ENCODE measurements at places on chromosomes 2 and 18.

DNA sequence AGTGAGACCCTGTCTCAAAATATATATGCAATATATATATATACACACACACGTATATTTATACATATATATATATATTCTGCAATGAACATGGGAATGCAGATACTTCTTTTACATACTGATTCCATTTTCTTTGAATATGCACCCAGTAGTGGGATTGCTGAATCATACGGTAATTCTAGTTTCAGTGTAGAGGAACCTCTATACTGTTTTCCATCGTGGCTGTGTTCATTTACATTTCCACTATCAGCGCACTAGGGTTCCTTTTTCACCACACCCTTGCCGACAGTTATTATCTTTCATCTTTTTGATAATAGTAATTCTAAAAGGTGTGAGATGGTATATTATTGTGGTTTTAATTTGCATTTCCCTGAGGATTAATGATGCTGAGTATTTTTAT is 52.3 kb upstream of the SLC39A10 start:
- no peaks in the 10 kb centered on the region for H3K4me1 ChIP-seq
- H3K4me3 ChIP-seq, result no peak overlapping the region
- no peak for DNase-seq
- no peak overlapping the region for H3K27ac ChIP-seq

GRCh38 chr18:7338846-7339245 is 108.0 kb downstream of the LRRC30 start:
- no peak for DNase-seq

- no peaks in the 10 kb centered on the region for H3K4me1 ChIP-seq
- H3K27me3 ChIP-seq, result no peaks in the 10 kb centered on the region
- H3K4me3 ChIP-seq, result no peak overlapping the region
- no peak overlapping the region for H3K27ac ChIP-seq
These were observed 59.8 kb downstream of the USP34 start for GRCh38 chr2:61411109-61411508.

DNA sequence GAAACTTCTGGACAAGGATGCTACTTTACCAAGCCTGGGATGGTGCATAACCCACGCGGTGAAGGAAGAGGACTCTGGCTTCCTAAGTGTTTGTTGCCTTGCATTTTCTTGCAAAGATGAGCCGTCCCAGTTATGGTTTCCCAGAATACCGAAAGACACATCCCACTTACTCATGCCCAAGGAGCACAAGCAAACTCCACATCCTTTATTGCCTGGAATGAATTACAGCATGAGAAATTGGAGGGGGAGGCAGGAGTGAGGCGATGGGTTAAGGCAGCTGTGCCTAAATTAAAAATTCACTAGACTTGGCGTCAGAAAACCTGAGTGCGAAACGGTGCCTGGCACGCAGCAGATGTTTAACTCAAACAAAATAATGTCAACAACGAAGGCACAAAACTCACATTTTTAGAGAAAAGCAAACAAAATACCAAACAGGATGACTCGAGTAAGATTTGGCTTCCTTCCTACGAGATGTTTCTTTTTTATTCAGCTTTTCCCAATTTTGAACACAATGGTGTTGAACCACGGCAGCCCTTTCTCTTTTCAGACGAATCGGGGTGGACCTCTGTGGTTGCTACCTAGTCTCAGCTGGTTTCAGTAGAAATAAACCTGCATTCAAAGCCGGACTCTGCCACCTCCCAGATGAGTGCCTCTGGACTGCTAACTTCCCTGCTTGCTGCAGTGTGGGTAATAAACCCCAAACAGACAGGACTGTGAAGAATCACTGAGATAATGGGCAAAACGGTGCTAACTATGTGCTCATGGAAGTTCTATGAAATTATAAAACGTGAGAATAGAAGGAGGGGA is 100.3 kb upstream of the NCK2 start:
- no peaks in the 10 kb centered on the region for H3K36me3 ChIP-seq
- no peak overlapping the region for H3K4me3 ChIP-seq
- no peaks in the 10 kb centered on the region for H3K27me3 ChIP-seq
- no peak for DNase-seq
- H3K27ac ChIP-seq, result no peak overlapping the region
- no peaks in the 10 kb centered on the region for H3K4me1 ChIP-seq

GRCh38 chr18:77949355-77949973 is 699.8 kb downstream of the GALR1 start:
- H3K4me1 ChIP-seq, result no peaks in the 10 kb centered on the region
- H3K4me3 ChIP-seq, result no peak overlapping the region
- H3K27me3 ChIP-seq, result no peaks in the 10 kb centered on the region
- H3K27ac ChIP-seq, result no peak overlapping the region
- H3K36me3 ChIP-seq, result no peaks in the 10 kb centered on the region

DNA sequence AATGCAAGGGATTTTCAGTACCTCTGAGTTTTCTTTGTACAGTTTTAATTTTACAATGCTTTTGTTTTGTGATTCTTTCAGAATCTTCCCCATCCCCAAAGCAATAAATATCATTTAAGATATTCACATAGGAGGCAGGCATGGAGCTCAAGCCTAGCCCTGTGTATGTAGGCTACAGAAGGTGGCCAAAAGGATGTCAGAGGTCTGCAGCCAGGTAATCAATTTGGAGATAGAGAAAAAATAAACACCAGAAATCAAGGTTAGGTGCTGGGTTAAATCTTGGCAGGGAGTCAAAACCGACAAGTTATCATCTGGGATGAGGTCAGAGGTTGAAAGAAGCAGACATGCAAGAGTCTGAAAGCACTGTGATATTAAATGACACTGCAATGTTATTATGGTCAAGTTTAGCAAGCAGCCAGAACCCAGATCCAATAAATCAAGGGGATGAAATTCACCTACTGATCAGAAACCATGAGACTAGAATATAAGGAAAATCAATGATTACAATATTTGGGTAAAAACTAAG is 45.1 kb upstream of the LRP1B start:
- no peaks in the 10 kb centered on the region for H3K36me3 ChIP-seq
- H3K27ac ChIP-seq, result no peak overlapping the region
- DNase-seq, result no peak
- no peak overlapping the region for H3K4me3 ChIP-seq
- H3K27me3 ChIP-seq, result no peaks in the 10 kb centered on the region

DNA sequence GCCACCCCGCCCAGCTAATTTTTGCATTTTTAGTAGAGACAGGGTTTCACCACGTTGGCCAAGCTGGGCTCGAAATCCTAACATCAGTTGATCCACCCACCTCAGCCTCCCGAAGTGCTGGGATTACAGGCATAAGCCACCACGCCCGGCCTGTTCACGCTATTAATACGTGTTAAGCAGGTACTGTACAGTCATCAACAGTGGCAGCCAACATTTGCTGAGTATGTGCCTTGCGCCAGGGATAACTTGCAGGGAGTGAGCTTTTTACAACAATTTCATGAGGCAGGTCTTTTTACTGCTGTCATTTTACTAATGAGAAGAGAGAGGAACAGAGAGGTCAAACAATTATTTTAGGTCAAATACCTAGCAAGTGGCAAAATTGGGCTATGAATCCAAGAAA is 115.2 kb downstream of the AP1S3 start:
- no peaks in the 10 kb centered on the region for H3K36me3 ChIP-seq
- DNase-seq, result no peak
- no peak overlapping the region for H3K4me3 ChIP-seq
- no peak overlapping the region for H3K27ac ChIP-seq
- no peaks in the 10 kb centered on the region for H3K27me3 ChIP-seq

DNA sequence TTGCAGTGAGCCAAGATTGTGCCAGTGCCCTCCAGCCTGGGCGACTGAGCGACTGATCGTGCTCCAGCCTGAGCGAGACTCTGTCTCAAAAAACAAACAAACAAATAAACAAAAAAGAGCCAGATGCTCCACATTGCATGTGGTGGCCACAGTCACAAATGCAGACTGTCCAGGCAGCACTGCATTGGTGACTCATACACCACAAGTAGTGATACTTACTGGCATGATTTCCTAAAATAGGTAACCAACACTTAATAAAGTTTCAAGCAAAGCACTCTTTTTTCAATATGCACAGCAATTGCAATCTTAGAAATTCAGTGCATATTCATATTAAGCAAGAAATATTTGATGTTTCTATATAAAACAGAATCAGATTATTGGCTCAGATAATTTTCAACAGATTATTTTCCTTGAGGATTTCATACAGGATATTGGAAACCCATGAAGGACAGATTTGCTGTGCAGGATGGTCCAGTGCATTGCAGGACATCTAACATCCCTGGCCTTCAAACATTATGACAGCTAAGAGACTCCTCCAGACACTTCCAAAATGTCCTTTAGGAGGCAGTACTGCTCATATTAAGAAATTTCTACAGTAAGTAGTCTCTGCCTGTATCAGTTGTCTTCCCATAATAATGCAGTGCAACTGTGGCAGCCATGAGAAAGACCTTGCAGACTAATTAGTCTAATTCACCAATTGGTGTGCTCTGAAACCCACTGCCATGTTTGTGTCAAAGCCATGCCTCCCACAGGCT is 10.5 kb upstream of the SLC1A4 start:
- no peak overlapping the region for H3K4me3 ChIP-seq
- no peaks in the 10 kb centered on the region for H3K36me3 ChIP-seq
- peak overlapping the region; percentile 26 for H3K27ac ChIP-seq
- H3K27me3 ChIP-seq, result no peaks in the 10 kb centered on the region

DNA sequence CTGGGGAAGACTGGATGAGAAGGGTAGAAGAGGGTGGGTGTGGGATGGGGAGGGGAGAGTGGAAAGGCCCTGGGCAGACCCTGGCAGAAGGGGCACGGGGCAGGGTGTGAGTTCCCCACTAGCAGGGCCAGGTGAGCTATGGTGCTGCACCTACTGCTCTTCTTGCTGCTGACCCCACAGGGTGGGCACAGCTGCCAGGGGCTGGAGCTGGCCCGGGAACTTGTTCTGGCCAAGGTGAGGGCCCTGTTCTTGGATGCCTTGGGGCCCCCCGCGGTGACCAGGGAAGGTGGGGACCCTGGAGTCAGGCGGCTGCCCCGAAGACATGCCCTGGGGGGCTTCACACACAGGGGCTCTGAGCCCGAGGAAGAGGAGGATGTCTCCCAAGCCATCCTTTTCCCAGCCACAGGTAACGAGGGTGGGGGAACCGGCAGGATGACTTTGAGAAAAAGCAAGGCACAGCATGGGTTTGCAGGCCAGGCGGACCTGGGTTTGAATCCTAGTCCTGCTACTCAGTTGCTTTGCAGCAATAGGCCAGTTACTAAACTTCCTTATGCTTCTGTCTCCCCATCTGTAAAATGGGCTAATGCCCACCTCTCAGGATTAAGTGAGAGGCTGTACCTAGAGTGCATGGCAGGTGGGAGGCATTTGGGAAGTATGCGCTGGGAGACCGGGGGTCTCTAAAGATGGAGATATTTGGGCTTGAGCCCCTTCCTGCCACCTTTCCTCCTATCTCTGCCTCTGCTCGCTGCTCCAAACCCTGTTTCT is at the start of gene INHA:
Gene INHA (plus strand): TSS at position 74 of the 765 bp plus-strand sequence. CDS start 65 bp downstream, at position 139.
- no peaks in the 10 kb centered on the region for H3K4me1 ChIP-seq
- no peak within 1 kb of the TSS for H3K27ac ChIP-seq
- H3K36me3 ChIP-seq, result no peaks in the 10 kb centered on the region
- peaks cover 81% of the 10 kb centered on the region for H3K27me3 ChIP-seq

DNA sequence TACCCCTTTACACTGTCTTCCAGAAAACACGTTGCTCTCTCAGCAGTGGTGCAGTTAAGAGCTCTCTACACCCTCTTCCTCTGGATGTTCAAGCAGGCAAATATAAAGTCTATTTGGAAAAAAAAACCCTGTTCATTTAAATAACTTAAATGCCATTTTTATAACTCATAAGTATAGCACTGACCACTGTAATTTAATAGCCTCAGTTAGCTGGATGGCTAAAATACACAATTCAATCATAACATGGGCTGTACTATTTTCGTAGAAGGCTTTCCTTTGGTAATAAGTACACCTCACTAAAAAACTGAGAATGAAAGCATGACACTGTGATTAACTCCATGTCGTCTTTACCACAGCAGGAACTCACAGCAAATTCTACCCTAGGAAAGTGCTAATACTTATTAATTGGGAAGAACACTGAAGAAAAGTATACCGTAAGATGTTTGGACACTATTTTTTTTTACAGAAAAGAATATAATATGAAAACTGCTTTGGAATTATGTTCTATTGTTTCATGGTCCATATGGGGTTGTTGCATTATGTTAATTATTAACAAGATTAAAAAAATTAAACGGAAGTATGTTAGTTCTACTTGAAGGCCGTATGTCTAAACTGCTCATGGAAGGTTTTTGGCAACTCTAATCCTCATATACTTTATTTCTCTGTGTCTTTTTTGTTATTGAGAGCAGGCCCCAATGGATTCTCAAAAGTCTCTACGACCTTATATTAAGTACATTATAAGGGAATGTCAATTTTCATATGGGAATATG is 269.1 kb downstream of the ZNF385B start:
- DNase-seq, result no peak
- H3K27me3 ChIP-seq, result no peaks in the 10 kb centered on the region
- no peak overlapping the region for H3K27ac ChIP-seq
- H3K36me3 ChIP-seq, result no peaks in the 10 kb centered on the region
- no peak overlapping the region for H3K4me3 ChIP-seq

- no peak overlapping the region for H3K4me3 ChIP-seq
- no peaks in the 10 kb centered on the region for H3K27me3 ChIP-seq
- H3K27ac ChIP-seq, result no peak overlapping the region
- no peaks in the 10 kb centered on the region for H3K36me3 ChIP-seq
- peaks cover 27% of the 10 kb centered on the region for H3K4me1 ChIP-seq
These were observed 92.2 kb downstream of the ALPK2 start for GRCh38 chr18:58536534-58537271.

GRCh38 chr2:146576339-146577111 is 1268.3 kb upstream of the ACVR2A start:
- no peaks in the 10 kb centered on the region for H3K27me3 ChIP-seq
- H3K27ac ChIP-seq, result no peak overlapping the region
- H3K36me3 ChIP-seq, result no peaks in the 10 kb centered on the region
- no peak overlapping the region for H3K4me3 ChIP-seq
- H3K4me1 ChIP-seq, result no peaks in the 10 kb centered on the region
- DNase-seq, result no peak

- H3K27ac ChIP-seq, result no peak overlapping the region
- no peaks in the 10 kb centered on the region for H3K36me3 ChIP-seq
- no peak overlapping the region for H3K4me3 ChIP-seq
- H3K4me1 ChIP-seq, result no peaks in the 10 kb centered on the region
- no peak for DNase-seq
- H3K27me3 ChIP-seq, result no peaks in the 10 kb centered on the region
These were observed 44.5 kb downstream of the CYP26B1 start for GRCh38 chr2:72103161-72103560.

DNA sequence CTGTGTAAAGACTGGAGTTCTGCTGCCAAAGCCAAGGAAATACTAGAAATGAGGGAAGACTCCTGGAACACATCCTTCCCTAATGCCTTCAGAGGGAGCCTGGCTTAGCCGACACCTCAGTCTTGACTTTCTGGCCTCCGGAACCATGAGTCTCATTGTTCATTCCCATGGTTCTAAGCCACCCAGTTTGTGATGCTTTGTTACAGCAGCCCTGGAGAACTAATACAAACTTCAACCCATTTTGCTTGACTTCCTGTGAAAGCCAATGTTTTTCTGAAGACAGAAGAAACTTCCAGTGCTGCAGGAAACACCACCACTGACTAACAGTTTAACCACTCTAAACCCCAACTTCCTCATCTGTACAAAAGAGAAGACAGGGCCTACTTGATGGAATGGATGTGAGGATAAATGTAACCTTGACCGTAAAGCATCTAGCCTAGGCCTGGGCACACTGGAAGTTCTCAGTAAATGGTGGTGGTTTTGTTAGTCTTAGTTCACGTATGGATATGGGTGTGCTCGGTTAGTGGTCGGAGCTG is 85.9 kb upstream of the RFX8 start:
- no peak overlapping the region for H3K27ac ChIP-seq

Measured in MM.1S (cell line).